Pericardium fibroblast (primary cell): ENCODE measurements at places on chromosomes 6 and 20. TPM values are rescaled to one million over a fixed set of nuclear protein-coding genes. Genes with fewer than 3 reads are reported as not detected.

CRISP3 gene
- not detected in 2 replicates for total RNA-seq

MPIG6B gene
- total RNA-seq: not detected in 2 replicates

RAD21L1 gene
- total RNA-seq: not detected in 2 replicates

GPR6 gene
- total RNA-seq: not detected in 2 replicates

MYB gene
- total RNA-seq: not detected in 2 replicates

TENT5A gene
- 6.5 and 9.9 TPM in 2 replicates for total RNA-seq

C6orf118 gene
- total RNA-seq: not detected in 2 replicates

COL12A1 gene
- 170 and 390 TPM in 2 replicates for total RNA-seq

ZNF311 gene
- 0.26 and 1.8 TPM in 2 replicates for total RNA-seq

BNIP5 gene
- total RNA-seq: not detected in 2 replicates

DEF6 gene
- total RNA-seq: 0.70 and 2.5 TPM in 2 replicates

SLC35F1 gene
- under 0.01 TPM in 1 of 2 replicates, not detected in the other for total RNA-seq

EDN1 gene
- total RNA-seq: 1.4 and 22.3 TPM in 2 replicates

C6orf132 gene
- 2.8 and 2.9 TPM in 2 replicates for total RNA-seq

NELFCD gene
- total RNA-seq: 37.8 and 46.6 TPM in 2 replicates
